ENCODE measurements at places on chromosomes 12 and 14.

- no peak for DNase-seq
Observed at GRCh38 chr12:98977186-98977585, 332.1 kb downstream of the APAF1 start.

DNA sequence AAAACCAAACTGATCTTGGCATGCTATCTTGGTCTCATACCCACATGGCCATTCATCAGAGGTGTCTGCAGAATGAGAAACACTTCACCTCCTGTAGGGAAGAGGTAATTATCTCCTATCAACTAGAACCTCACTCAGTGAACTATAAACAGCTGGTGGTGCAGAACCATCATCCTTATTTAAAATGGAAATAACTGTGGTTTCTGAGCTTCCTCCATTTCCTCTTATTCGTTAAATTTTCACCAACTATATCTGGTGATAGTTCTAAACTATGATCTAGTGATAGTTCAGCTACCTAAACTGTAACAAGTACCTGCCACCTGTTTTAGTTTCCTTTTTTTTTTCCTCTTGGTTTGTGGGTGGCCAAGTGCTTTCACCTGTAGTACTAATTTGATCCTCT lies 218.5 kb downstream of the FUT8 start:
- no peak for DNase-seq

DNA sequence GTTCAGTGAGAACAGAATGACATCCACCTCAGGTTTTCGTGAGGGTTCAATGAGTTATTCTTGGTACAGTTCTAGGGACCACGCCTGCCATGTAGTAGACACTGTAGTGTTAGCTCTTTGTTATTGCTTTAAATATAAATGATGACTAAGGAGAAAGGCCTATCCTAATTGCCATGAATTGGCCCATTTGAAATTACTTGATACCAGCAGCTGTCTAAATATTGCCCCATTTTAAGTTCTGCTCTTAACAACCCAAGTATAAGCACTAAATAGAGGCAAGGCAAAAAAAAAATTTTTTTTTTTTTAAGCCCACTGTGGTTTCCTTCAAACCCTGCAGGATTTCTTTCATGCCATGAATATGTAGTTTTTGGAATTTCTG lies 84.5 kb downstream of the BORCS5 start:
- DNase-seq: no peak

- DNase-seq: no peak
Observed at GRCh38 chr12:131902332-131903241, 8.2 kb downstream of the ULK1 start.

DNA sequence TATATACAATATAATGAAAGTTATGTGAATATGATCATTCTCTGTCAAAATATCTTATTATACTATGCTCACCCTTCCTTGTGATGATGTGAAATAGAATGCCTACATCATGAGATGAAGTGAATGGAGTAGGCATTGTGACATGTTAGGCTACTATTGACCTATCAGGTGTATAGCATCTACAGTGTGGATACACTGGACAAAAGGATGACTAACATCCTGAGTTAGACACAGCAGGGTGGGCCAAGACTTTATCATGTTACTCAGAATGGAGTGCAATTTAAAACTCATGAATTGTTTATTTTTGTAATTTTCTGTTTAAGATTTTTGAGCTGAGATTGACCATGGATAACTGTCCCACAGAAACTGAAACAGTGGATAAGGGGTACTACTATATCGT lies 53.4 kb upstream of the NAV3 start:
- DNase-seq: no peak

- no peak for DNase-seq
Observed at GRCh38 chr14:53695692-53696214, 260.9 kb downstream of the BMP4 start.

DNA sequence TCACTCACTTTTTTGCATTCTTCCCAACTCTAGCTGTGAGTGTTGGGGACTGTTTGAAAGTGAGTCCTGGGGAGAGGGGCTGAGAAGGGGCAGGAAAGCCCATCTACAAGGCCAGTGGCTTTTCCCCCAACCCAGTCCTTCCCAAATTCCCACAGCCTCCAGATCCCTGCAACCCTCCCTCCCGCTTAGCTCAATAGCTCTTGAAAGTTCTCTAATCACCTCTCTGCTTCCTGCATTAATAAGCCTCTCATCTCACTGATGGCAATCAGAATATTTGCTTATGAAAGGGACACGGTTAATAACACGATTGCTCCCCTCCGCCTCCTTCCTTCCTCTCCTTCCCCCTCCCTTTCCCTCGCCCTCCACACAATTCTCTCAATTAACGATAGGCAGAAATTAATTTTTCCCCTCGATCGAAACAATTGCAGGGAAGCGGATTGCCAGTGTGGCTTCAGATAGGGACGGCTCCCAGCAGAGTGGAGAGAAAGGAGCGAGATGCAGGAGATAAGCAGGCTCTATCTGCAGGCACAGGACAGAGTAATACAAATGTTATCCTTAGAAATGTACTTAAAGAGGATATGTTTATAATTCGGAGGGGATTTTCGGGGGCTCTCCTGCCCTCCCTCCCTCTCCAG lies 15.1 kb upstream of the GPATCH2L start:
- no peak for DNase-seq

GRCh38 chr12:29207120-29207519 lies 58.0 kb downstream of the FAR2 start:
- no peak for DNase-seq

- no peak for DNase-seq
Observed at GRCh38 chr14:36655963-36656686, 5.5 kb upstream of the PAX9 start.

- DNase-seq: no peak
Observed at GRCh38 chr12:65084579-65084978, 36.5 kb downstream of the WIF1 start.

DNA sequence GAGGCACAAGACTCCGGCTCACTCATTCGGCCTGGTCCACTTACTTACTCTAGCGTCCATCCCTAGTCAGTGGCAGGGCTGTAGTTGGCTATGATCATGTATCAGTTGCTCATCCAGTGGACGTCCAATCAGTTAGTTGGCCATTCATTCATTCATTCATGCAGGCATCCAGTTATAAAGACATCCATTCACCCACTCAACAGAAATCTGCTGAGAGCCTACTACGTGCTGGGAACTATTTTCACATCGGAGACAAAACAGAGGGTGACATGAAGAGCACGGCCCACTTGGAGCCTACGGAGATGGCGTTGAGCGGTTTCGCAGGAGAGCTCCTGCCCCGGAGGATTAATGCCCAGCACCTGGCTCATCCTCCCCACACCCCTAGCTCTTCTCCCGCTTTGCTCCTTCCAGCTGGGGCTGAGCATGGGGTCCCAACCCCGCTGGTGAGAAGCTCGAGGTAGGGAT lies 49.7 kb downstream of the SNAPC1 start:
- no peak for DNase-seq
